NCI-H187 (cell line): ENCODE measurements at places on chromosomes 7 and 10.

- no peak for DNase-seq
Measured at GRCh38 chr7:40311307-40311706, 176.5 kb downstream of the SUGCT start.

DNA sequence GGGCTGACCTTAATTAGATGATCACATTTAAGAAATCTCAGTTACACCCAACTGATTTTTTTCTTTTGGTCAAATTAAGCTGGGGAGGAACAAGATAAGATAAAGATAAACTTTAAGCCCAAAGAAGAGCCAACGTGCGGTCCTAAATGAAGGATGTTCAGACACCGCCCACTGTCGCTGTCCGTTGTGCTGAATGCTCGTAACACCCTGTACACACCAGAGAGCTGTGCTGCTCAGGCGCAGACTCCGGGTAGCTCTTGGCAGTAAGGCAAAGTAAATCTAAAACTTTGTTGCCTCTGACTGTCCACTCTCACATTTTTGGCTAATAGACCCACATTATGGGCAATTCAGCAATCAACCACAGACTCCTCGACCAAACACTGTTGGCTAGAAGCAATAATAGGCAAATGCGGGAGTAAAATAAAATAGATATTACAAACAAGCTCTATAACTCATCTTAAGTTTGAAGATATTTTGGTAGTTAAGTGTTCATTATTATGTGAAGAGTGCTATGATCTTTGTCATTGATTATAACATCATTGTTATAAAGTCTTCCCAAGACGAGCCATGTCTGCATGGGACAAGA lies 57.1 kb downstream of the PLPP4 start:
- no peak for DNase-seq

GRCh38 chr7:147308539-147308938 lies 1191.9 kb downstream of the CNTNAP2 start:
- no peak for DNase-seq

DNA sequence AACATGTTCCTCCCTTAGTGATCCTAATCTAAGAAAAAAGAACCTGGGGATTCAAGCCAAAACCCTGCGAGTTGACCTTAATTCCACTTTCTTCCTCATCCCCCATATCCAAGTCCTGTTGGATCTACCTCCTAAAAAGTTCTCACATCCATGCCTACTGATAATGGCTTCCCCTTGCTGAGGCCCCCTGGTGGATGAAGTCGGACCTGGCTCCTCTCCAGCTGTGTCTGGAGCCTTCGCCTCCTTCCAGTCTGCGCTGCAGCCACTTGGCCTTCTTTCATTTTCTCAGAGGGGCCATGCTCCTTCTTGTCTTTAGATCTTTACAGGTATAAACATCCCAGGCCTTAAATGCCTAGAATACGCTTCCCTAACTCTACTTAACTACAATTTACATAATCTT lies 8.1 kb downstream of the PDE1C start:
- no peak for DNase-seq
